ENCODE measurements at places on chromosomes 7 and 10. TPM values are rescaled to one million over a fixed set of nuclear protein-coding genes. Genes with fewer than 3 reads are reported as not detected.

GRCh38 chr10:14405076-14406065, 74.6 kb upstream of the FRMD4A start:
- DNase-seq: peak; percentile 24

DNA sequence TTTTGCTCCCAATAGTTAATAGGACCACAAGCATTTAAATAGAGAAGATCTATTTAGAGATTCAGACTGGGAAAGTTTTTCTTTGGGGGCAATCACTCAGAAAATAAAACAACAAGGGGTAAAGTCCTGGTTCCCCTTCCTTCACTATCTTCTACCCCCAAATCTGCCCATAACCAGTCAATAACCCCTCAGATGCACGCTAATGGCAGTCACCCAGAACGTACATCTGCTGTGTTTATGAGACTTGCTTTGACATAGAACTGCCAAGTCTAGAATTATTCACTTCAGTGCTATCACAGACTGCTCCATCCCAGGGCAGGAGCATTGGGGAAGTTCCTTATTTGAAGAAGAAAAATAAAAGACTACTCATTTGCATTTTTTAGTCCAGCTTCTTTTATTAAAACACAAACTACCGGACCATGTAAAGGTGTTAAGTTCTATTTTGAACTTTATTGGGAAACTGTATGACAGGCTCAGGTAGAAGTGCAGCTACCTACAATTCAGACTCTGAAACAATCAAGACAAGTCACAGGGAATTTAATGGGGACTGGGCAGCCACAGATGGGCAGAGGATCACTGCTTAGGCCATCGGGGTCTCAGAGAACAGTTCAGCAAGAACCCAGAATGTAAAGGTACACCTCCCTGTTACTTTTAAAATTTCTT, 38.4 kb downstream of the ANK3 start:
- DNase-seq: no peak

- DNase-seq: no peak
These were observed 174.7 kb upstream of the TCF7L2 start for GRCh38 chr10:112775381-112775780.

DNA sequence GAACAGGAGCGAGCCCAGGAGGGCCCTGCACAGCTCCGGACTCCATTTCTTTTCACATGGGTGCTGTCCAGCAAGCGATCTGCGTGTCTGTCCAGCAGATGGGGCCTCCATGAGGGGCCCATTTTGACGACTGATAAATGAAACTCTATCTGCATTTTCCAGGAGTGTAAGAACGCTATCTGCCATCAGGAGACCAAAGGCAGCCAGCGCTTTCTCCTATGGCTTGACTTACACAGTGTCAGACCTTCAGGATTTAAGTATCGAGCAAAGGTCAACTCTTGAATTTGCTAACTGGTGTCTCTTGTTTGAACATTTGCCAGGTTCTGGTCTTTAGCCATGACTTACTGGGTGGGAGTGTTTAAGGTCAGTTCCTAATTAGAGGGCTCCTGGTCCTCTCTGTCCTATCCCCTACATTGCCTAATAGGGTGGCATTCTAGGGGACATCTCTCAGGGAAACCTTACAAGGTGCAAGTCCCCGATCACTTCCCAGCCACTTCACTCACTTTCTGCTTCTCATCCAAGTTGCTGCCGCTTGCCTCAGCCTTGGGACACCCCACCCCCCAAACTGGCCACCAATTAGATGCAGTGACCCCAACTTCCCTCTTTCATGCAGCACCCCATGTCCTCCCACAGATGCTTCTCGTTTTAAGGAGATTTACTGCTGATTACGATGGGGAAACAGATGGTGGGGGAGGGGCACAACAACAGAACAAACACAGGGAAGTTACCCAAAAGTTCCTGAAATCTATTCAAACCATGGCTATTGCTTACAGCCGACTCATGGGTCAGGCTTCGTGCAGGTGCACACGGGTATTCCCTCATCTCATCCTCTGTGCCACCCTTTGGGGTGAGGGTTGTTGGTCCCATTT, 20.0 kb downstream of the VSIR start:
- DNase-seq: peak; percentile 71

STOX1 gene
- 2.6 TPM for total RNA-seq

PPIF gene
- 49.4 TPM for total RNA-seq

CYTH3 gene
- 29.8 TPM for total RNA-seq

FZD8 gene
- total RNA-seq: 9.4 TPM

EN2 gene
- not detected for total RNA-seq

DNA sequence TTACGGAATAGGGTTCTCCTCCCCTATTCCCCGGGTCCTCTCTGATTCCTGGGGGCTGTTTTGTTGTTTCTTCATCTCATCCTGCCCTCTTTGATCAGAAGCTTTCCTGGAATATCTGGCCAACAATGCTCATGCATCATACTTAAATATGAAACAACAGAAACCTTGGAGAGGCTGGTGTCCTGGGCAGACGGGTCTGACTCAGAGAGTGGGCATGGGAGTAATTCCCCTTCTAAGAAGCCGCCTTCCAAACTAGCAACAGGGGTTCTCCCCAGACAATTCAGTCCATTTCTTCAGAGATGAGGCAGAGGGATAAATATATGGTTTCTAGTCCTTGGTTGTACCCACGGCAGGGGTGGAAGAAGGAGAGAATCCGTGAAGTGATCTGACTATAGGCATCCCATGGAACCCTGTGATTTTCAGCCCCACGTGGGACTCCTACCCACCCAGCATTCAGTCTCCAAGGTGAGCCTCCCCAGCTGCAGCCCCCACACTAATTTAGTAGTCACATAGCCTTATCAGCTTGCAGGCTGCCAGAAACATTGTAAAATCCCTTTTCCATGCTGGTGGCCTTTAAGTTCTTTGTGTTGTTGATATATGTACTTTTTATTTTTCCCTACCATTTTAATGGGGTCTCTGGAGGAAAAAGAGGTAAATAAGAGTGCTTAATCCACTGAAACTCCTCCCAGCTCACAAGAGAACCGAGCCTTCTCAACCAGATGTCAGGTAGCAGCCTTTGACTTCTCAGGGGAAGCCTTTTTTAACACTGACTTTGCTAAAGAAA, 119.2 kb downstream of the SFMBT2 start:
- DNase-seq: no peak

CLEC5A gene
- total RNA-seq: 11.6 TPM

BAIAP2L1 gene
- total RNA-seq: 55.8 TPM

All from mucosa of gallbladder (tissue), 1 donor.